Activated CD4-positive, alpha-beta T cell treated with anti-CD3 and anti-CD28 coated beads for 24 hours (primary cell): ENCODE measurements at places on chromosomes 11 and 22.

DNA sequence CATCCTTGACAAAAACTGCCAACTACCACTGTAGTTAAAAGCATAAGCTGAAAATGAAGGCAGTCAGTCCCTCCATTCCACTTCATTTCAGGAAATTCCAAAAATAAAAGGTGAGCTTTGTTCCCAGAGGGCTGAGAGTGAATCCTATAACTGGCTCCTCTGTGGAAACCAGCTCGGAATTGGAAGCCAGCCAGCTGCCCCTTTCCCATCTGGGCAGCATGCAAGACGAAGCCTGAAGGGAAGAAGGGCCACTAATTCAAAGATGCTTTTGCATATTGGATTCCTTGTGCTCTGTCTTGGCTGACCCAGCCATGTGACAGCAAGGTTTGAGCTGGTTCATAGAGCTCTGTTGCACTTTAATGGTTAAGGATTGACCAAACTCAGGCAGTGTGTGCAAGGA lies 83.4 kb downstream of the ALX4 start:
- DNase-seq = no peak

GRCh38 chr22:48772286-48772907 lies 1055.3 kb downstream of the BRD1 start:
- no peak for DNase-seq

DNA sequence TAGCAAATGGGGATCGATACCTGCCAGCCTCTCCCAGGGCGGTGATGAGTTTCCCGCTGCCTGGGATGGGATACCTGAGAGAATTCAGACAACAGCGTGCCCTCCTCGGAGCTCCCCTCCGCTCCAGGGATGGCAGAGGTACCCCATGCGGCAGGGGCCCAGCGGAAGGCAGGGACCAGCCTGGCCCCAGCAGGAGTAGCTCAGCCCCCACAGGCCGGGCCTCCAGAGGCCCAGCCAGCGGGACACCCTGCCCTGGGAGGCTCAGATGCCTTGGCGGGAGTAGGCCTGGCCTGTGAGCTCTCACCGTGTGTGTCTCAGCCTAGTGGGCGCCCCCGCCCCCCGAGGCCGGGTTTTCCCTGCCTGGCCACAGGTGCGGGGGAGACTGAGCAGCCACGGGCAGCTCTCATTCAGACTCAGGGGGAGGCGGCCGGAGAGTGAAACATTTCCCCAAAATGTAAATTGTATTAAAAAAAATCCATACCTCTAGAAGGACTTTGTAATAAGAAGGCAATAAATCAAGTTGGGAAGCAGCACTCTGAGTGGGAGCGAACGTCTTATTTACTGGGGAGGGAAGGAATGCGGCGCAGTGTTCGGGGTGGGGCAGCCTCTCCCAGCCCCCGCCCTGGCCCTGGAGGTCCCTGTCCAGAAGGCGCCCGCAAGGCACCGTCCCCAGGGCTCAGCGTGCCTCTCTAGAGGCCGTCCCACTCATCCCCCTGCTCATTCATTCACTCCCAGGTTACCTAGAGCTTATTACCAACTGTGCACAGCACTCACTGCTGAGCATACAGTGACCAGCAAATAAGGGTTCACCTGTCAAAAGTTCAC lies 888.0 kb downstream of the BRD1 start:
- DNase-seq = no peak

GRCh38 chr11:44250421-44250820 lies 59.5 kb downstream of the ALX4 start:
- no peak for DNase-seq

DNA sequence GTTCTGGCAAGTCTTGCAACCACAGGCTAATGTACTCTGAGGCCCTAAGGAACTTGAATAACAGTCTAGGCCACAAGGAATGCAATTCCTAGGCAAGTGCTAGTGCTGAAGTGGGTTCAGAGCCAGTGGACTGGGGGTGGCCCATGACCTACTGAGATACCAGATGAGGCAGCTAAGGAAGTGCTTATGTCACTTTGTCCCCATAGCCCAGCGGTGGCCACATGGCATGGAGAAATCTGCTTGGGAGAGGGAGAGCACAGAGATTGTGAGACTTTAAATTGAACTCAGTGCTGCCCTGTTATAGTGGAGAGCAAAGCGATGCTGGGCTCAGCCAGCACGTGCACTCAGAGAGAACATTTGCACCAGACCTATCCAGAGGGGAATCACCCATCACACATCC lies 629.5 kb downstream of the JRKL start:
- DNase-seq = no peak

DNA sequence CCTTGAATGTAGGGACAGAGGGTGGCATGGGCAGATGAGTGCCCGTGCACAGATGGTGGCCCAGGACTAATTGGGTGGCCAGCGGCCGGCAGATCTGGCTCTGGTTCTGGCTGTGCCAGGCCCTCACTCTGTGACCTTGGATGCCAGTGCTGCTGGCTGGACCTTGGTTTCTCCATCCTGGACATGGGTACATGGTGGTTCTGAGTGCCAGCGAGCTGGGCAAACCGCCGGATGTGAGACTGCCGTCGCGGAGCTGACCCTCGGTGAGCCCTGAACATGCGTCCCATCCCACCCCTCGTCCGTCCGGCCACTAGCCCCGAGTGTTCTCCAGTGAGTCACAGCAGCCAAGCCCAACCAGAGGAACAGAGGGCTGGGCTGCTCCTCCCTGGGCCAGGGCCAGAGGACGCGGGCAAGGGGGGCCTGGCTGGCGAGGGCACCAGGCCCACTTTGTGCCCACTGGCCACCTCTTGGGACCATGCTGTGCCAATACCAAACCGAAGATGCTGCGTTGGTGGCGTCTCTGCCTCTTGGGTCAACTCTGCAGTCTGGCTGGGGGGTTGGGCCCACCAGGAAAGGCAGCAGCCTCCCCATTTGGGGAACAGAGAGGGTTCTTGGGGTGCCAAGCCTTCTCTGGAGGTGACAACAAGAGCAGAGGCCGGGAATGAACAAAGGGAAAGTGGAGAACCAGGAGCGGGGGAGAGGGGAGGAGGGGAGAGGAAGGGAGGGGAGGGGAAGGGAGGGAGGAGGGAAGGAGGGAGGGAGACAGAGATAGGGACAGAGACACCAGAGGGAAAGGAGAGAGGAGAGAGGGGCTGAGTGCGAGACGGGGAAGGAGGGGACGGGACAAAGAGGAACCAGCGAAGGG lies 10.7 kb downstream of the LSP1 start:
- no peak for DNase-seq

GRCh38 chr11:82732734-82733443 lies 775 bp downstream of the FAM181B start:
- no peak for DNase-seq

- no peak for DNase-seq
Observed at GRCh38 chr22:28379075-28379779, 300.4 kb downstream of the TTC28 start.

DNA sequence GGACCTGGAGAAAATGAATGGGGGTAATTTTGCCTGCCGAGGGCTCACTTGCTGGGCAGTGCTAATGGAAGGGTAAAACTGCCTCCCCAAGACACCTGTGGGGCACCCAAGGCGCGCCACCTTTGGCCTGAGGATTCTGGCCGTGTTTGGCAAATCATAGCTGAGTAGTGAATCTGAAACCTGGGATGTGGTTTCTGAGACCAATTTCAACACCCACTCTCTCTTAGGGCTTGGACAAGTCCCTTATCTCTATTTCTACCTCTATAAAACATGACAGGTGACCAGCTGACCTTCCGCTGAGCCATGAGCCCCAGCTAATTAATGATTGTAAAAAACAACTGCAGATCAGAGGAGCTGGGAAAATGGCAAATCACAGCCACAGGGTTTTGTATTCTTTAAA lies 1.5 kb upstream of the PACSIN3 start:
- no peak for DNase-seq

GRCh38 chr11:105935791-105936190 lies 86.2 kb downstream of the MSANTD4 start:
- DNase-seq = no peak

DNA sequence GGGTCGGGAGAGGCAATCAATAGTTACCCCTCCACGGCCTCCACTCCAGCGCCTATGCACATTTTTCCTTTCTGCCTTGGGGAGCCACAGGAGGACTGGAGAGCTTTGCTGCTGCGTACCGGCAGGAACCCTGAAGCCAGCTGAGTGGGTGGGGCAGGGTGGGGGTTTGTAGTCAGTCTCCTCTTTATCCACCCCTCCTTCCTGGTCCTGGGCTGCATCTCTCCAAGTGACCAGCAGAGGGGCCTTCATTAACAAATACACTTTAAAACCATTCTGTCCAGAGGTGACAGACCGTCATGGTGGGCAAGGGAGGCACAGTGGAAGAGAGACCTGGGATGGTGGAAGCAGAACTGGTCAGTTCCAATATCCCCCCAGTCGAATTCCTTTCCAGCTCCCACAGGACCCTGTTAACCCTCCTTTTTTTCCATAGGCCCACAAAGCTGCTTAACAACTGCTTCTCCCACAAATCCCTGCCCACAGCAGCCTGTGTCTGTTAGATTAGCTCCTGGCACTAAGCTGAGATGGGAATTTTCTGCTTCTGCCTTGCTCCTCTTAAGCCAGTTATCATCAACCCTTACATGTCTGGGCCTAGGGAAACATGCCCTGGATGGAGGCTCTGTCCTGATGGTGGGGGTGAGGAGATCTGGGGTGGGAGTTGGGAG lies 3.9 kb upstream of the ABCG4 start:
- no peak for DNase-seq

DNA sequence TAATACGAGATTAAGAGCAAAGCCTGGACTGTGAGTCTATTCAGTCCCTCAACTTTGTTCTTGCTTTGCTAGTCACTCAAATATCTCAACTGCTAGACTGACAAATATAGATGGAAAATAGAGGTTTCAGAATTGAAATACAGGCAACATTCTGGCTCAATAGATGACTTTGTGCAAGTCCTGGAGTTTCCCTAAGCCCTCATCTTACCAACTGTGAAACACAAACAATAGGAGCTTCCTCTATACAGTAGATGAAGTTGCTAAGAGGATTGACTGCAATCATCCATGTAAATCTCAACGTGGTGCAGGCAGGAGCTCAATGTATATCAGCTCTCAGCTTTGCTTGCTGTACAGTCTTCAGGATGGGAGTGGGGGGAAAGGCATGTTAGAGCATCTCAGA lies 6.2 kb upstream of the MPEG1 start:
- no peak for DNase-seq

- no peak for DNase-seq
Observed at GRCh38 chr22:40401981-40402406, 31.6 kb downstream of the SGSM3 start.

DNA sequence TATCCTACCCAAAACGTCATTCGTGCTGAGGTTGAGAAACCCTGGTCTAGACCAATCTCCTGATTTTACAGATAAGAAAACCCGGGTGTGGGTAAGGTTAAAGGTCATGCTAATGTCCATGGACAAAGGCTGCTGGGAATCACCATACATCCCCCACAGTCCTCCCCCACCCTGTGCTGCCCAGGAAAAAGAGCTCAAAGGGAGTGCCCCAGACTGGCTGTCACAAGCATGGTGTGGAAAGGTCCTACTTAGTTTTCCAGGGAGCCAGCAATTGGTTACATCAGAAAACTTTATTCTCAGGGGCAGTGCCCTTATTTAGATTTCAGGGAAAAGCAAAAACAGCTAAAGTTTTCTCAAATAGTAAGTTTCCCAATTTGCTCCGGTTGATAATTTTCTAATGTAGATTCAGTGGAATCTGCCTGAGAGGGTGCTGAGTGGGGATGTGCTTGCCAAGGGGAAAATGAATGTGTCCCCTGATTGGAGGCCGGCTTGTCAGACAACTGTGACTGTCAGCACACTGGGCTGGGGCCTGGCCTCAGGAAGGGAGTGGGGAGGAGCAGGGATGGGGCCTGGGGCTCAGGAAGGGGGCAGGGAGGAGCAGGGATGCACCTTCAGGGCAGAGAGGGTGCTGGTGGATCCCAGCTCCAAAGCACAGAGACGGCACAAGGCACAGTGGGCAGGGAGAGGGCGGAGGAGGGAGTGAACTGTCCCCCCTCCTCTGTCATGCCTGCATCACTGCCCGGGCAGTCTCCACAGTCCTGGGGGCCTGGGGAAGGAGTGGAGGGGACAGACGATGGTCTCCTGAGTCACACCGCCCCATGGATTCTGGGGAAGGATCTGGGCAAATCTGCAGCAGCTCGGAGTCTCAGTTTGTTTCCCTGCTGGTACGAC lies 263.6 kb downstream of the KIRREL3 start:
- no peak for DNase-seq

GRCh38 chr22:25134451-25134850 lies 65.2 kb upstream of the CRYBB3 start:
- DNase-seq = no peak

DNA sequence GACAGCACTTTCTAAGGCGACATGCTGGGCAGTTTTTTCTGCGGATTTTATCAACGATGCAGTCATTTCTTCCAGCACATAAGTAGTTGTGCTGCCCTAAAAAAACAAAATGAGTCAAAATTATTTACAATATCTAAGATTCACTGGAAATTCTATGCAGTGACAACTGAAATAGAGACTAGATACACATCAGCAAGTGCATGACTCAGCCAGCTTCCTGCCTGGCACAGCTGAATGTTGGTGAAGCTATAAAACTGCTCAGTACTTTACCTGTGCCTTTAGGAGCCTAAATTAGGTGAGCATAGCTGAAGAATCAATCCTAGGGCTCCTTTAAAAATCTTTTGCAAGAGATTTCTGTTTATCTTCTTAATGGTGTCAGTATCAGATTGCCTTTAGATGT lies 37.8 kb downstream of the PGR start:
- no peak for DNase-seq
